CD14-positive monocyte (primary cell): ENCODE measurements at places on chromosomes 5 and 9.

GRCh38 chr9:133968428-133968827 lies 23.7 kb downstream of the VAV2 start:
- H3K4me1 ChIP-seq = no peaks in the 10 kb centered on the region
- no peaks in the 10 kb centered on the region for H3K27me3 ChIP-seq
- no peaks in the 10 kb centered on the region for H3K36me3 ChIP-seq
- no peak overlapping the region for H3K4me3 ChIP-seq

DNA sequence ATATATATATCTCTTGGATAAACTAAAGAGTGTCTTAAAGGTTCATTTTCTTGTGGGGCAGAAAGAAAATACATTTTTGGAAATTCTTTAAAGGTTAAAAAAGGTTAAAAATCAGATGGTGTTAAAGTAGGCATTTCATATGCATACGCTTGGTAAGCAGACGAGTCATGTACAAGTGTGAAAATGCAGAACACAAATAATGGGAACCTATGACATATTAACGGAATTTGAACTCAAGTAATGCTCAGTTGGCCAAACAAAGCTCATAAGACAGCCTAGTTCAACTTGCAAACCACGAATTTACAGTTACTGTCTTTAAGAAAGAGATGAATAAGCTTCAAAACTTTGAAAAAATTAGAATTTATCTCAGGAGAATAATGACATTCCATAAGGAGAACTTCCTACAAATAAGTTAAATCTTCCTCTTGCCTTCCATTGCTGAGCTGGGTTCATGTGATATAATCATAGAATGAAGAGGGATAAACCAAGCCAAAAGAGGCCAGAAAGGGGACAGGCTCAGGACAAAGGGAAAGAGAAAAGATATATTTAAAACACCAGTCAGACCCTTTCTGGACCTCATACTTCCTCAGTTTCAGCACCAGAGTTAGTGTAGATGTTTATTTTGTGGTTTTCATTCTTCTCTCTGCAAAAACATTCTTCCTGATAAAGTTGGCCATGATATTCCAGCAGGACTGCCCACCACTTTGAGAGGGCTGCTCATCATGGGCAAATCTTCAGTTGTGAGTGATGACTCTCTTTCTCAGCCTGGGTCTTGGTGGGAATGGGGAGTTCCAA lies 256.7 kb upstream of the CD180 start:
- H3K27ac ChIP-seq = no peak overlapping the region
- no peaks in the 10 kb centered on the region for H3K4me1 ChIP-seq
- DNase-seq = no peak
- H3K4me3 ChIP-seq = no peak overlapping the region

DNA sequence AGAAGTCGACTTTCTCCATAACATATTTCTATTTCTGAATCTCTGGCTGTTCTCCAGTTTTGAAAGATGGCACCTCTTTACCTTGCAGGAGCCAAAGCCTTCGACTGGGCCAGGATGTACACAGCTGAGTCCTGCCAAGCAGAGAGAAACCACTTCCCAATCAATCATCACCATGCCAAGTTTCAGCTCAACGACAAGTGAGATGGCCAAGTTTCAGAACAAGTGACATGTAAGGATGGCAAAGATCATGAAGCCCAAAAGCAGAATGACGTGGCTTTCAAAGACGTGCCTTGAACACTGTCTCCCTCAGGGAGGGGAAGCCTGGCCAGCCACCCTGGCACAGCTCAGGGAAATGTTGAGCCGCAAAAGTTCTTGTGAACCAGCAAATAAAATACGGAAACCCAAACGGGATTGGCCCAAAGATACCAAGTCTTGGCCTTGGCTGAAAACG lies 17.7 kb downstream of the STK10 start:
- no peaks in the 10 kb centered on the region for H3K27me3 ChIP-seq
- DNase-seq = no peak
- peak overlapping the region; percentile 48 for H3K27ac ChIP-seq
- H3K36me3 ChIP-seq = peaks cover 34% of the 10 kb centered on the region

DNA sequence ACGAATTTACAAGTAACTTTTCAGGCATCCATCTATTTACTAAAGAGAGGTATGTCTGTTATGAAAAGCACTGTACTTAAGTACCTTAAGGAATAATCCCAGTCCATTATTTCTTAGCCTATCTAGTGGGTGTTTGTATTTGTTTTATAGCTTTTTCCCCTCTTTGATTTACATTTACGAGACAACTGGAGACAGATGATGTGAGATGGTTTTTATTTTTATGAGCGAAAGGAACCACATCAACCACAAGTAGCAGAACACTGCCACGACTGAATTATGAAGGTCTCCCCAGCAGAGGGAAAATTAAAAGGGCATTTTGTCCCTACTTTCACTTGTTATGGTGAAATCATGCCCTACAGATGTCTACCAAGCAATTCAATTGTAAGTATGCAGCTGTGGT lies 357.8 kb downstream of the NFIB start:
- DNase-seq = no peak
- no peaks in the 10 kb centered on the region for H3K27me3 ChIP-seq
- H3K36me3 ChIP-seq = no peaks in the 10 kb centered on the region
- H3K4me1 ChIP-seq = no peaks in the 10 kb centered on the region

DNA sequence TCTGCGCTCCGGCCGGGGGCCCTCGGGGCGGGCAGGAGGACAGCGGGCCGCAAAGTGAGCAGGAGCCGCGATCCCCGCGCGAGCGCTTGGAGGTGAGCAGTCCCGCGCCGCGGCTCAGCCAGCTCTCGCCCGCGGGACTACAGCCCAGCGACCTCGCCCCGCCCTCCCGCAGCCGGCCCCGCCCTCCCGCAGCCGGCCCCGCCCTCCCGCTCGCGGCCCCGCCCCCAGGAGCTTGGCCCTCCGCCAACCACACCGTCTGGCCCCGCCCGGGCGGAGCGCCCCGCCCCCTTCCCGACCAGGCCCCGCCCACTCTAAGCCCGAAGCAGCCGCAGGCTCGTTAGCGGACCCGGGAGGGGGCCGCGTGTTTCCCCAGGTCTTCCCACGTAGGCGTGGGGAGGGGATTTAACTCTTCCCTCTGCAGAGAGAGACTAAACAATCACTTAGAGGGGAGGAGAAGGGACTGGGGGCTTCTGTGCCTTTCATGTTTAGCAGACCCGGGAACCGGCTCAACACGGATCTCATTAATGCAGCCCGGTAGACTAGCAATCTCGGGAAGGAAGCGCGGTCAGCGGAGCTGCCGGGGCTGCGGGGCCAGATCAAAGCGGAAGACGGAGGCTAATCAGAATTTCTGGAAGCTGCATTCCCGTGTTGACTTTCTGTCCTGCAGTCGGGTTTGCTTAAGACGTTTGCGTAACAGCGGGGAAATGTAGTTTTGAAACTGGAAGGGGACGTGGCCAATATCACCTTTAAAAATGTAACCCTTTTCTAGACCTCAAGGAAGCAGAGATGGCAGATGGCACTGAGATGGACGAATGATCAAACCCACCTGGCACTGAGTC lies at the start of gene MYO10:
Gene MYO10, minus strand, starts transcription at position 139 of the 839 bp plus-strand sequence. CDS start 480 bp downstream, outside the sequence.
- H3K4me3 ChIP-seq = peak within 1 kb of the TSS; percentile 81
- no peaks in the 10 kb centered on the region for H3K36me3 ChIP-seq
- DNase-seq = peak; percentile 53
- H3K27me3 ChIP-seq = peaks cover 53% of the 10 kb centered on the region
- peaks cover 33% of the 10 kb centered on the region for H3K4me1 ChIP-seq

DNA sequence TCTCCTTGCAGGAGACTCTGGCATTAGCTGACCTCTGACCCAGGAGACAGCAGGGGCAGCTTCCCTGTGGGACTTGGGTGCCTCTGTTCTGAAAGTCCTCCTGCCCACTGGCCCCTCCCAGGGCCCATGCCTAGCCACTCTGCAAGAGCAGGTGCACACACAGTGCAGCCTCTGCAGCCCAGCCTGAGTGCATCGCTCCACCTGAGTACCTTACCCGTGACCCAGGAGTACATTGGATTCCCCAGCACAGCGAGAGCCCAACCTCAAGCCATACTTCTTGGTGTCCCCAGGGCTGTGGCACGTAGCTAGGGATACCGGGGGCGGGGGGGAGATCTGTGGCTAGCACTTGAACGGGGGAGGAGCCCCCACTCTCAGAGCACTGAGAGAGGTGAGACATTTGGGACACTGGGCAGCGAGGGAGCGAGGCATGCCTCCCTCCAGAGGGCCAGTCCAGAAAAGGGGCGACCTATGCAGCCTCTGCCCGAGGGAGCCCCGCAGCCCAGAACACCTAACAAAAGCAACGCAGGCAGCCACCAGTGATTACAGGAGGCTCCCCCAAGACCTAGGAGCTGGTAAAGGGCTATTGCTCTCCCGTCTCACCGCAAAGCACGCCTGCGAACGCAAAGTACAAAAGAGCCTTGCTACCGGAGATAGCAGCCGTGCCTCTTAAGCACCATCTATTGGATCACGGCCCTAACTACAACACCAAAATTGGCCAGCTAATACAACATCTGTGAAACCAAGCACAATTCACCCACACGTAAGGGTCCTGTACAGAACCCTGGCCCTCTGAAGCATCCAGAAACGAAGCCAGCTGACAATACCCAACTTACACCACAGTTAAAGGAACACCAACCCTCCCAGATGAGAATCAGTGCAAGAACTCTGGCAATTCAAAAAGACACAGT lies 826 bp upstream of the PRDM9 start:
- H3K4me3 ChIP-seq = no peak overlapping the region
- no peaks in the 10 kb centered on the region for H3K4me1 ChIP-seq
- no peak for DNase-seq
- no peak overlapping the region for H3K27ac ChIP-seq
- no peaks in the 10 kb centered on the region for H3K27me3 ChIP-seq

DNA sequence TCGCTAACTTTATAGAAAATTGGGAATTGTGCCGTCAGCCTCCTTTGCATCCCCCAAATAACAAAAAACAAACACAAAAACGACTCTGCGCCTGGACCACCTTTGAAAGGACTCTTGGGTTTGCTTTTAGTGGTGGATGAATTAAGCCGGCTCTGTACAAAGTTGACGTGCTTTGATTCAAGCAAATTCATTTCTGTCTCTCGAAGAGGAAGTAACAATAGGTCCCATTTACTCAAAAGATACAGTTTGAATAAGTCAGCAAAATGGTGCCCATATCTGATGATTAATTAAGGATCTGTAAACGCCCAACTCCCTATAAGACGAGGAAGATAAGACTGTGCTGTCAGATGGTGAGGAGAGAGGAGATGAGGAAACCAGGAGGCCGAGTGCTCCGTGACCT lies 67.8 kb downstream of the AK8 start:
- no peak overlapping the region for H3K4me3 ChIP-seq
- no peaks in the 10 kb centered on the region for H3K27me3 ChIP-seq
- no peaks in the 10 kb centered on the region for H3K36me3 ChIP-seq
- no peaks in the 10 kb centered on the region for H3K4me1 ChIP-seq
- no peak for DNase-seq
- no peak overlapping the region for H3K27ac ChIP-seq

DNA sequence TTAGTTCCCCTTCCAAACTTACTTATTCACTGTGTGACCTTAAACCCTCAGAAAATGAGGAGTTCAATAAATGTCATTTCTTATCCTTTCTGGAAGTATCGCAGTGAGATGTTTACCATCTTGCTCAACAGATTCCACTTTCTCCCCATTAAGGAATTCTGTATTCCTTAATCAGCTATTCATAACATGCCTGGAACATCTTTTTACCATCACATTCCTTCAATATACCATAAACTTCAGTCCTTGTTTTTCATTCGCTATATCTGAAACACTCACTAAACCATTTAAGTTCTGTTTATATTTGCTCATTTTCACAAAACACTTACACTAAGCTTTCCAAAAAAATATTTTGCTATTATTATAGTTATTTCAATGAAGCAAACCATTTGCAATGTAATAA lies 1158.6 kb downstream of the CDH12 start:
- no peaks in the 10 kb centered on the region for H3K27me3 ChIP-seq
- no peak overlapping the region for H3K4me3 ChIP-seq
- no peak overlapping the region for H3K27ac ChIP-seq
- no peaks in the 10 kb centered on the region for H3K4me1 ChIP-seq
- DNase-seq = no peak

DNA sequence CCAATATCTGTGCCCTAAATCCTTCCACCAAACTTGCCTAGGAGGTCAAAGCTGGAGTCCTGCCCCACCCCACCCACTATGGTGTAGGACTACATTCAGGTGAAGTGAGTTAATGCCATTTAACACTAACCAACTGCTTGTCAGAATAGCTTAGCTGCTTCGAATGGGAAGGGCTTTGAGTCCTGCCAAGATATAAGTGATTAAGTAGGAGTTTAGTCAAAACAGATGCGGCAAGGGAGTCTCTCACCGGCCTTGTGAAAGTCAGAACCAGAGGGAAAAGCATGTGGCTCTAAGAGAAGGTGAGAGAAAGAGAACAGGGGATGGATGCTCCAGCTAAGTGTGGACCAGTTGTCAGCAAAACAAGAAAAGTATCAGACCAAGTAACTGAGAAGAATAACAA lies 132.6 kb downstream of the SPOCK1 start:
- no peak for DNase-seq
- peaks cover 6% of the 10 kb centered on the region for H3K4me1 ChIP-seq
- no peak overlapping the region for H3K27ac ChIP-seq
